ENCODE measurements at places on chromosomes 13 and 19.

DNA sequence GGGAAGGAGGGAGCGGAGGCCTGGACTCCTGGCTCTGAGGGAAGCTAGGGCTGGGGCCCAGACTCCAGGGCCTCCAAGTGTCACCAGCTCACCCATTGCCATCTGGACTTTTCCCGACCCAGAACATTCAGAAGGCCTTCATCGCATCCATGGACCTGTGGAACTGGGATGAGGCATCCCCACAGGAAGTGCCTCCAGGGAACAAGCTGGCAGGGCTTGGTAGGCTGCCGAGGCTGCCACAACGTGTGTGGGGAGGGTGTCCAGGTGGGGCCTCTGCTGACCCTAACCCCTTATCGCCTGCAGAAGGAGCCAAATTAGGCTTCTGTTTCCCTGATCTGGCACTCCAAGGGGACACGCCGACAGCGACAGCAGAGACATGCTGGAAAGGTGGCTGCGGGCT, 767 bp downstream of the ETV2 start:
- no peak for DNase-seq

DNA sequence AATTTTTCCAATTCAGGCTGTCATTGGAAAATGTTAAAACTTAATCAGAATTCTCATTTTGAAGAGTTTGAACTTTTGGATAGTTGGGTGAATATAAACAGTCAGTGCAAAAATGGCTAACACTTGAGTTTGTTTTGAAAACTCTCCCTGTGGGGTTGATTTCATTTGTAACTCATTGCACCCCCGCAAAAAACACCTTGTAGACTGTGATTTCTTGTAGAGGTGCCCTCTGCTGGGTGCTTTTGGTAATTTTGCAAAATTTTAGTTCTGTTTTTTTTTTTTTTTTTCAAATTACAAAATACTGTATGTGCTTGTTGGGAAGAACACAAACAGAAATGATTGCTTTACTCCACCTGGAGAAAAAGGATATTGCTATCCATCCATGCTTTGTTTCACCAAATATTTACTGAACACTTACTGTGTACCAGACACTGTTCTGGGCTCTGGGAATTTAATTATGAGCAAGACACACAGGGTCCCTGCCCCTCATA, 28.2 kb upstream of the GPI start:
- no peak for DNase-seq

DNA sequence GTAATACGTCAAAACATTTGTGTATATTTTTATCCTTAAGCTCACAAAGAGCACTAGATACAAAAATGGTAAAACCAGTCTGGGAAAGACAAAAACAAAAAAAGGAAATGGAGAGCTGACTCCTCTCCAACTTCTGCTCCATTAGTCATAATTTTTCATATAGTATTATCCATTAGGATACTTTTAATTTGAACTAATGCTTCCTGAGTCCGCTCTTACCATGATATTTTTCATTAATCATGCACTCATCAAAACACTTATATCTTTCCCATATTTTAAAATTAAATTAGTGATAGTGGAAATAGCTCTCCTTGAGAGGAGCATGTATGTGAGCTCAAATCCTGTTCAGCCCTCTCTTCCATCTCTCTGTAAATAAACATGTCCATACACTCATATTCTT, 1093.0 kb upstream of the MIR17HG start:
- DNase-seq = no peak

GRCh38 chr19:42158926-42159325, 26.7 kb upstream of the POU2F2 start:
- no peak for DNase-seq

- peak; percentile 86 for DNase-seq
These were observed at the start of gene ZNF112 for GRCh38 chr19:44356383-44357111. TSS of gene ZNF112 (minus strand) at chr19:44356680. CDS start at chr19:44340539, 16,141 bp downstream.

GRCh38 chr13:72469906-72470305, 257.5 kb downstream of the MZT1 start:
- no peak for DNase-seq

DNA sequence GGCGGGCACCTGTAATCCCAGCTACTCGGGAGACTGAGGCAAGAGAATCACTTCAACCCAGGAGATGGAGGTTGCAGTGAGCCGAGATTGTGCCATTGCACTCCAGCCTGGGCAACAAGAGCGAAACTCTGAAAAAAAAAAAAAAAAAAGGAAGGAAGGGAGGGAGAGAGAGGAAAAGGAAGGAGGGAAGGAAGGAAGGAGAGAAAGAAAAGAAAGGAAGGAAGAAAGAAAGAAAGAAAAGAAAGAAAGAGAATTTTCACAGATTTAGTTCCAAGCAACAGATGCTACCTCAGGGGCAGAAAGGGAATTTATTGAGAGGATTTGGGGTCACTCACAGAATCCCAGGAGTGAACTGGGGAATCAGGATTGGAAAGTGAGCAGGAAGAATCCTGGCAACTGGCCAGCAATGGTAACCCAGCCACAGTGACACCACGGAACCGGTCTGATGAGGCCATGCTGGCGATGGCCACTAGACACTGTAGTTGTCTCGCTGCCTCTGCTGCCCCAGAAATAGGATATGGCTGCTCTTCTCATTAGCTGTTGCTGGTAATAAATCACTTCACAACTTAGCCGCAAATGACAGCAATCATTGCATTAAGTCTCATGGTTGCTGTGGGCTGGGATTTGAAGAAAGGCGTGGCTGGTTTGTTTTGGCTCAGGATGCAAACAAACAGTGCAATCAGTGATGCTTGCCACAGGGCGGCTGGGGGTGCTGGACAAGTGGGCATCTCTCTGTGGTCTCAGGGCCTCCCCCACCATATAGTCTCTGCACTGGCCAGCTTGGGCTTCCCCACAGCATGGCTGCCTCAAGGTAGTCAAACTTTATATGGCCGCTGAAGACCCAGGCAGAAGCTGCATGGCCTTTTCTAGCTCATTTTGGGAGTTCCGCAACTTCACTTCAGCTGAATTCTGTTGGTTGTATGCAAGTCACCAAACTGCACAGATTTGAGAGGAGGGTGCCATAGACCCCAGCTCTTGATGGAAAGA, 5.2 kb upstream of the BCAM start:
- DNase-seq = no peak

- no peak for DNase-seq
These were observed 91.3 kb downstream of the KCNRG start for GRCh38 chr13:50106559-50106958.

DNA sequence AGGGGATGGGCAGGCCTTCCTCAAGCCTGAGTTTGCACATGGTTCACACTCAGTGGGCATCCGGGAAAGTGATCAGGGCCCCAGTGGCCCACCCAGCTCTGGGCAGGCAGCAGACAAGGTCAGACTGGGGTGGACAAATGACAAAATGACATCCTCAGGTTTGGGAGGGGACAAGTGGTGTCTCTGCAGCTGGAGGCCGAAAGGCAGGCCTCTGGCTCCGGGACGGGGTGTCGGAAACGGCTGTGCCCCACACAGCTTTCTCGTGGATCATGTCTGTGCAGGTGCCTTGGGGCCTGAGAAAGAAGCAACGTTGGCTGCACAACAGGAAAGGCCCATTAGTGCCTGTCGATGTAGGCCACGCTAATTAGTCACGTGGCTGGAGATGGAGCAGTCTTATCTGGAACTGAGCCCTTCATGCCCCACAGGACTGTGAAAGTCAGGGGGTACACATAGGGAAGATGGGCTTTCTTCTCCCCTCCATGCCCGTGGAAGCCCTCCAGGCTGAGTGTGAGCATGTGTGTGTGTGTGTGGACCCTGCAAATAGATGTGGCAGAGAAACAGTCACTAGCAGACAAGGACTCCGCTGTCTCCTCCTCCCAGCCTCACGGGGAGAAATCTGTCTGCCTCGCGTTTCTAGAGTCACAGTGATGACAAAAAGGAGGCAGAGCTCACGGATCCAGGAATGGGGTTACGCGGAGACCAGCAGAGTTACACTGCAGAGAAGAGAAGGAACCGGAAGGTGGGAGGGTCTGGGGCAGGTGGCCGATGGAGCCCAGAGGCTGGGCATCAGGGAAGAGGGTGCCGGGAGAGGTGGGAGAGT, 44.2 kb downstream of the CHST8 start:
- DNase-seq = no peak

DNA sequence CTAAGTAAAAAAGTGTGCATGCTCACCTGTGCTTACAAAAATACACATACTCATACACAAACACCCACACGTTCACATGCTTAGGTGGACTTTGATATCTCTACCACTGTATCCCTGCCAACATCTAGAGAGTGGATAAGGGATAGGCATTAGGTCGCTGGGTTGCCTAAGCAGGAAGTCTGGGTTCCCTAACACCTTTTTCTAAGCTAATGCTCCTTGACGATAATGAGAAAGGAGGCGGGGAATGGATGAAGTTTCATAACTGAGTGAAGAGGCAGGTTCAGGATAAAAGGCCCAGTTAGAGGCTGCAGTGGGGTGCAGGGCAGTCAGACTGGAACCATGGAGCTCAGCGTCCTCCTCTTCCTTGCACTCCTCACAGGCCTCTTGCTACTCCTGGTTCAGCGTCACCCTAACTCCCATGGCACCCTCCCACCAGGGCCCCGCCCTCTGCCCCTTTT, 41.9 kb upstream of the CYP2A7 start:
- no peak for DNase-seq

DNA sequence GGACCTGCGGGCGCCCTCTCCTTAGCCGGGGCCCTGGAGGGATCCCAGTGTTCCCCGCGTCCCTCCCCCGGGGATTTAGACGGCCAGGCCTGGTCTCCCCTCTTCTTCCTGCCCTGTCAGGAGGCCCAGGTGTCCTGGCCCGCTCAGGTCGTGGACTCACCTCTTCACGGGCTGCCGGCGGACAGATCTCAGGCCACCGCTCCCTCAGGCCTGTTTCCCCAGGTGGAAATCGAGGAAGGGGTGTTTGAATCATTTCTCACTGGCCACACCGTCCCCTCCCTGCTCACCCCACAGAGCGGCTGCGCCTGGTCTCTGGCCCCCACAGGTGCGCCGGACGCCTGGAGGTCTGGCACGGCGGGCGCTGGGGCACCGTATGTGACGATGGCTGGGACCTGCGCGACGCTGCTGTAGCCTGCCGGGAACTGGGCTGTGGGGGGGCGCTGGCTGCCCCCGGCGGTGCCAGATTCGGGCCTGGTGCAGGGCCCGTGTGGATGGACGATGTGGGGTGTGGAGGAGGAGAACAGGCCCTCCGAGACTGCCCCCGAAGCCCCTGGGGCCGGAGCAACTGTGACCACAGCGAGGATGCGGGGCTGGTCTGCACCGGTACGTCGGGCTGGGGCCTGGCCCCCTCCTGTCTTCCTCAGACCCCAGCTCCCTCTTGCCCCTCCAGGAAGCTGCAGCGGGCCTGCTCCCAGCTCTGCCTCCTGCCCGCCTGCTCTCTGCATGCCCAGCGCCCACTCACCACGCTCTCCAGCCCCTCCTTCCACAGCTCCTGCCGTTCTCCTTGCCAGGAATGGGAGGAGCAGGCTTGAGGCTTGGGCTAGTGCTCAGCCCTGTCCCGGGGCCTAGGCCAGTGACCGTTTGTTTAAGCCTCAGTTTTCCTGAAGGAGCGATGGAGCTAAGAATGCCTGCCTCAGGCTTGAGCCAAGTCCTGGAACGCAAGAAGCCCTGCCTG, 2.5 kb downstream of the SSC5D start:
- DNase-seq = no peak

- DNase-seq = no peak
These were observed 2.4 kb upstream of the CCDC9 start for GRCh38 chr19:47253970-47254369.

- no peak for DNase-seq
These were observed 128.2 kb downstream of the SLITRK1 start for GRCh38 chr13:83753912-83754624.

DNA sequence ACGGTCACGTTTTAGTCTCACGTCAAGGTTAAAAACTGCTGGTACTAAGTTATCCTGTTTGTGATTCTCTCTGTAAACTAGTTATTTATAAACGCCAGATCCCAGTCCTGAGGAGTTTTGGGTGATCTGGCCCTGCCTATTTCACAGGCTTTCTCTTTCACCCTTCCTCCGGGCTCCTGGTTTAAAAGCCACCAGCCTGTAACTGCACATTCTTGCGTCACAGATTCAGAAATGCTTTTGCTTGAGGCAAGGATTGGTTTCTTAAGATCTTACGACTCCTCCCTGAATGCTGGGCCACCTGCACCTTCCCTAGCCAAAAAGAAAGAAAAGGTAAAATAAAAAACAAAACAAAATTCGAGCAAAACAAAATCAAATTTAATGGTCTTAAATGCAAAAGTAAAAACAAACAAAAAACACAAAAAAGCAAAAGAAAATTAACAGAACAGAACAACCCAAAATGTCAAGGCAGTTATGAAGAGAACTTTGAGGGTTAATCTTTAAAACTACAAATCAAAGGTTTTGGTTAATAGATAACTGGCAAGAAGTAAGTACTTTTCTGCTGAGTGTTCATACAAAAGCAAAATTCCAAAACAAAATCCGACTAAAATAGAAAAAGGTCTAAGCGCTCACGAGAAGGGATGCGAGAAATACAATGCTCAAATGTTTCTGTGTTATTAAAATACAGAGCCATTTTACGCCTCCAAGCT, 18.6 kb upstream of the TIMM44 start:
- DNase-seq = no peak

GRCh38 chr19:2618611-2619010, 83.9 kb downstream of the GNG7 start:
- peak; percentile 83 for DNase-seq

DNA sequence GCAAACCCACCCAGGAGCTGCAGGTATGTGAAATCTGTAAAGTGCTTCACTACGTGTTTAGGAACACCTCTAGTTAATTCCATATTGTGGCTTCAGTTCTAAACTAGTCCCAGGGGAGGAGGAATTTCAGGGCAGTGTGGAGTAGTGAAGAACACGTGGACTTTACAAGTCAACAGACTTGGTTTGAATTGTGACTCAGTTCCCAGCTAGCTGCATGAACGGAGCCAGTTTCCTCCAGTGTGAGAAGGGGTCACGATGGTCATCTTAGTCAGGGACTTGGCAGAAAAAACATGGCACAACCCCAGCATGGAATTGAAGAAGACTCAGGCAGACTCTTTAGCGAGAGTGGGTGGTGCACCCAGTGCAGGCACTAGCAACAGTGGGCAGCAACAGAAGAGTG, 175.7 kb upstream of the UBL3 start:
- no peak for DNase-seq

GRCh38 chr19:49790866-49791265, 22.2 kb downstream of the FUZ start:
- DNase-seq = peak; percentile 60

DNA sequence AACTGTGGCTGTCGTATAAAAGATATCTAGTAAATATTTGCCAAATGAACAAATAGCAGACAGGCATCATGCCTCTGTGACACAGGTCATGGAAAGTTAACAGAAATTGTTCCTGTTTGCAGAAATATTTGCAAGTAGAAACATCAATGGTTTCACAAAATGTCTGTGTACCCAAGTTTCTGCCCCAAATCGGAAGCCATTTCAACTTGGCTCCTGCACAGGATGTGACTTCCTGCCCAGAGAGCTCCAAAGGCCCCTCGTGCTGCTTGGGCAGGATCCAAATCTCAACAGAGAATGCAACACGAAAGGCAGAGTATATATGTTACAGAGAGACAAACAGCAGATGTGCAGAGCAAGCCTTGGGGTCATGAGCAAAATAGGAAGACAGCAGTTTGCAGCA, 95.5 kb upstream of the SERP2 start:
- no peak for DNase-seq
